ENCODE measurements at places on chromosomes 1 and 21. TPM values are rescaled to one million over a fixed set of nuclear protein-coding genes. Genes with fewer than 3 reads are reported as not detected.

DNA sequence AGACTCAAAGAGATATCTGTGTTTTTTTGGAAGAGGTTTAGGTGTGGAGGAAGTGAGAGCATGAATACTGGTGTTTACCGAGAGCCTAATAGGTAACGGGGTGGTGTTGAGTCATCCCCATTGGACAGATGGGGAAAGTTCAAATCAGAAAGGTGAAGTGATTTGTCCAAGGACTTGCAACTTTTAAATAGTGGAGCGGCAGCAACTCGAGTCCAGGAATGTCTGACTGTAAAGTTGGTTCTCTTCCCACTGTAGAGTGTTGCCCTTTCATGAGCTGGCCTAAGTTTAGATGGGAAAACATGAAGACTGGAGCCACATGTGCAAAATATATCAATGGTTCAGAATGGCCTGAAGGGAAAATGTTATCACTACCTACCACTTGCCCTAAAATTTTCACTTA lies 125.7 kb downstream of the LYPLAL1 start:
- no peak for DNase-seq
- no peaks in the 10 kb centered on the region for H3K36me3 ChIP-seq
- peaks cover 2% of the 10 kb centered on the region for H3K4me1 ChIP-seq

DNA sequence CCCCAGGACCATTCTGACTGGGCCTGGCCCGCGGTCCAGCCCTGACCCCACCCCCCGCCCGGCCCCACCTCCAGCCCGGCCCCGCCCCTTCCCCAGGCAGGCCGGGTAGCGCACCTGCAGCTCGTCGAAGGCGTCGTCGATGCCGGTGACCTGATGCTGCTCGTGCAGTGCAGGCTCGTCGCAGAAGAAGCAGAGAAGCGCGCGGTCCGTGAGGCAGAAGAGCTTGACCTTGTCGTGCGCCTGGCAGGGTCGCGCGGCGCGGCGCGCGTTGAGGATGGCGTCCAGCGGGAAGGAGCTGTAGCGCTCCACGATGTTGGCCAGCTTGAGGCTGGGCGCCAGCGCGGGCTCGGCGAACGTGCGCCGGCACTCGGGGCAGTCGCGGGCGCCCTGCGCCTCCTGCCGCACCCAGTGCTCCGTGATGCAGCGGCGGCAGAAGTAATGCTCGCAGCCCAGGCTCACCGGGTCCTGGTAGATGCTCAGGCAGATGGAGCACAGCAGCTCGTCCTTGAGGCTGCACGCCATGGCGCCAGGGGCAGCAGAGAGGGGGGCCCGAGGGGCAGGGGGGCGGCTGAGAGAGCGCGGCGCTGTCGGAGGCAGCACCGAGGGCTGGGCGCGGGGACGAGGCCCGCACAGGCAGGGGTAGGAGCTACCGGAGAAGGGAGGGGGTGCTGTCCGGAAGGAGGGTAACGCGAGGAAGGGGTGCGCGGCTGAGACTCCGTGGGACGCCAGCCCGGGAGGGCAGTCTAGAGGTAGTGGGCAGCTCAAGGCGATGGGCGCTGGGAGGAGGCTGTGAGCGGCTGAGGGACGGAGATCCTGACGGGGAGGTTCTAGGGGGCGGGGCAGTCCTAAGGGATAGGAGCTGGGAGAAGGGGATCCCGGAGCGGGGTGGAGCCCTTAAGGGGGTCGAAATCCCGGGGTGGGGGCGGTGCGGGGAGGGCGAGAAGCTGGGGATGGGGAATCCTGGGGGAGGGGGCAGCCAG lies 642 bp downstream of the TRIM62 start:
- peak; percentile 73 for DNase-seq
- no peak overlapping the region for H3K27ac ChIP-seq
- peaks cover 18% of the 10 kb centered on the region for H3K4me1 ChIP-seq
- no peaks in the 10 kb centered on the region for H3K27me3 ChIP-seq

DNA sequence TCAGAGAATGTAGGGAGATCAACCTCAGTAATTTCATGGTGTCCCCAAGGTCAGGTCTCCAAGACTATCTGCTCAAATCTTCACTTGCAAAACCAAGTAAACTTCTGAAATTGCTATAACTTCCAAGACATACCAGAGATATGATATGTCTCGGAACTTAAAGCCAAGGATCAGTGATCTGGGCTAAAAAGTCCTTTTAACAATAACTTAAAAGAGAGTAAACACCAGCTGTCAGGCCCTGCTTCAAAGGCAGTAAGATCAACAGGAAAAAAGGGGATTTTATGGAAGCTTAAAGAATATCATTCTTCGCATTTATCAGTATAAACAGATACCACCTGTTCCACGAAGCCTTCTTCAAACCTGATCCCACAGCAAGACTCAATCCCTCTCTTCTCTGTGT lies 13.7 kb downstream of the UBR4 start:
- DNase-seq: no peak
- H3K27ac ChIP-seq: no peak overlapping the region
- no peaks in the 10 kb centered on the region for H3K27me3 ChIP-seq

DNA sequence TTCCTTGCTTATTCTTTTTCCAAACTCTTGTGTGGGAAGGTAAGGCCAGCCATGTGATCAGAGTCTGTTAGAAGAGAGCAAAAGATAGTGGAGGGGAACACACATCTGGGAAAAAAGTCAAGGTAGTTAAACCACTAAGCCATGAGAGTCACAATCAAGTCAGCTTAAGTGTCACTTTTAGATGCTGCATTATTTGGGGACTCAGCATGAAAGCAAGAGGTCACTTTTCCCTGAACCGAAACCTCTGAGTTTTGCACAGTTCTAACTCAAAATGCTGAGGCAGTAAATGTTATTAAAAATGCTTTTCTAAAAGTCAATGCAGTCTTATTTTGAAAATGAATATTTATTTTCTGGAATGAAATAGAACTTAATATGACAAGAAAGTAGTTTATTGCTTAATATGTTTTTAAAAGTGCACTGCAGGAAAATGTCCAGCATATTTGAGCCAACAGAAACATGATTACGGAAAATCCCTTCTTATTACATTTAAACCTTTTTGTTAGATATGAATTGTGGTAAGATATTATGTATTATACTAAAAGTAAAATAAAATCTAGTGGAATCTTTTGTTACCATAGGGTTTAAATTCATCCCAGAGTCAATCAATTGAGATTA lies 69.3 kb downstream of the RBM11 start:
- no peaks in the 10 kb centered on the region for H3K4me1 ChIP-seq
- no peak overlapping the region for H3K27ac ChIP-seq
- no peak overlapping the region for H3K4me3 ChIP-seq
- no peaks in the 10 kb centered on the region for H3K27me3 ChIP-seq

DNA sequence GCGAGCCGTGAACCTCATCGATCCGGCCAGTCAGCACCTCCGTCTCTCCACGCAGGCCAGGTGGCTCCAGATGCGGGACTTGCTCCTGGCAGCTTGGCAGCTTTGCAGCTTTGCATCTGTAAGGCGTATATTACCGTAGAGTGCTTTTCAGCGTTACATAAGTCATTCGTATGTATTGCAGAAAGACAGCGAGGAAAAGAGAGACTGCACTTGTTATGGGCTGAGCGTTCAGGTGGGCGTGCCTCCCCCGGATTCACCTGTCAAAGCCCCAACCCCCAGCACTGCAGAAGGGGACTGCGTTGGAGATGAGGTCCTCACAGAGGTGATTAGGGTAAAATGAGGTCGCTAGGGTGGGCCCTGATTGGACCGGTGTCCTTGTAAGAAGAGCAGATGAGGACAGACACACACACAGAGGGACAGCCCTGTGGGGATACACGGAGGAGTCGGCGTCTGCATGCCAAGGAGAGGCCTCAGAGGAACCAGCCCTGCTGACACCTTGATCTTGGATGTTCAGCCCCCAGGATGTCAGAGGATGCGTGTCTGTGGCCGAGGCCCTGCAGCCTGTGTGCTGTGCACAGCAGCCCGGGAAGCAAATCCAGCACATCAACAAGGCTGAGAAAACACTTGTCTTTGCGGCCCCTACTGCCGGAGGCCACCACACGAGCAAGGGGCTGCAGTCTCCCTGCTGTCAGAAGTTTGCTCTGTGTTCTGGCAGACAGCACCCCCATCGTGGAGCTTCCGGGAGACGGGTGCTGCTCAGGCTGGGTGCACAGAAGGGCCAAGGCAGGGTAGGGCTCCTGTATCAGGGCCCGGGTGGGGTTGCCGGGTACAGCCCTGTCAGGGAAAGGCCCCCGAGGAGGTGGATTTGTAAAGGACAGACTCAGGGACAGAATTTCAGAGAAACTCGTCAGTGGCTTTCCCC lies 10.9 kb upstream of the AGPAT3 start:
- H3K27me3 ChIP-seq: no peaks in the 10 kb centered on the region
- H3K4me3 ChIP-seq: no peak overlapping the region

DNA sequence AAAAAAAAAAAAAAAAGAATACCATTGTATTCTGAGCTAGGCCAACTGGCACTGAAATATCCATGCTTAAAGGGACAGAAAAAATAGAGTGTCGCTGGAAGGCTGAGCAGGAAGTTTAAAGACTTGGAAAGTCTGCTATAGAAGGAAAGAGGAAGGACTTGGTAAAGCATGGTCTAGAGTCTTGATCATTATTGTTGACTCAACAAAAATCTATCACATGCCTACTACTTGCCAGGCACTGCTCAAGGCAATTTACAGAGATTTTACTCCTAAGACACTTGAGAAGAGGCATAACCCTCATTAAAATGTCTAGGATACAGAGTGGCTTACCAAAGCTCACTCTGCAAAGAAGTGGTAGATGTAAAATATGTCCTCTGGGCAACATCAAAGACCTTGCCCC lies 324.0 kb upstream of the DAB1 start:
- DNase-seq: no peak
- H3K27me3 ChIP-seq: no peaks in the 10 kb centered on the region
- no peak overlapping the region for H3K4me3 ChIP-seq
- no peaks in the 10 kb centered on the region for H3K36me3 ChIP-seq

DNA sequence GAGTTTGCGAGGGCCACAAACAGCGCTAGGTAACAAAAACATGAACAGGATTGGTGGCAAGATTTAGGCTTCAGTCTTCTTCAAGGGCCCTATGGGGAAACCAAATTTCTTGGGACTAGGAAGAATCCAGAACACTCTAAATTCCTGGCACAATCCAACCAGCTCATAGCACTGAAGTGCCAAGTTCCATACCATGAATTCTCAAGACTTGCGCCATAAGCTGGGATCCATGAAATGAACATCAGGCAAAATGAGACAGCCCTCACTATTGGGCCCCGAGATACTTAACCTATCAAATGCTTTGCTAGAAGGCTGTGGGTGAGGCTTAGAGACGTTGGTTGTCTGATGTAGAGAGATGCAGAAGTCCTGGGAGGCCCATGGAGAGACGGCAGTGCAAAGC lies 322.1 kb downstream of the PAPPA2 start:
- H3K36me3 ChIP-seq: no peaks in the 10 kb centered on the region
- peaks cover 10% of the 10 kb centered on the region for H3K4me1 ChIP-seq
- H3K27me3 ChIP-seq: no peaks in the 10 kb centered on the region
- H3K27ac ChIP-seq: no peak overlapping the region

DNA sequence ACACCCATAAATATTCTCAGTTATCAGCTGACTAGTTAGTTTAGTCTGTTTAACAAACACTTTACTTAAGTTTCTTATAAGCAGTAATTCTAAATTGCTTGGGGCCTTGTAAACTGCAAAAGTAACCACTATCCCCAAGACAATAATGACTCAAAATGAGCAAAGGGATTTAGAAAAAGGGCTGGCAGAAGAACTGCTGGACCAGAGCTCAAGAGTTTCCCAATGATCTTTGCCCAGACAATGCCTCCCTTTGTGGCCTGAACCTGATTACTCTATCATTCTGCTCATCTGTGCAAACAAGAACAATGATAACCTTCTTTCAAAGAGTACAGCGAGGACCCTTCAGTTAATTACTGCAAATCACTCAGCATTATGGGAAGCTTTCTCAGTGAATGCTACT lies 123.5 kb downstream of the TIAM1 start:
- peaks cover 5% of the 10 kb centered on the region for H3K4me1 ChIP-seq
- H3K36me3 ChIP-seq: no peaks in the 10 kb centered on the region
- DNase-seq: no peak
- H3K27me3 ChIP-seq: no peaks in the 10 kb centered on the region

GRCh38 chr1:207888652-207889051 lies 22.3 kb downstream of the CD34 start:
- no peak overlapping the region for H3K27ac ChIP-seq
- no peak for DNase-seq
- no peaks in the 10 kb centered on the region for H3K36me3 ChIP-seq
- no peak overlapping the region for H3K4me3 ChIP-seq
- no peaks in the 10 kb centered on the region for H3K27me3 ChIP-seq
- peaks cover 35% of the 10 kb centered on the region for H3K4me1 ChIP-seq

DNA sequence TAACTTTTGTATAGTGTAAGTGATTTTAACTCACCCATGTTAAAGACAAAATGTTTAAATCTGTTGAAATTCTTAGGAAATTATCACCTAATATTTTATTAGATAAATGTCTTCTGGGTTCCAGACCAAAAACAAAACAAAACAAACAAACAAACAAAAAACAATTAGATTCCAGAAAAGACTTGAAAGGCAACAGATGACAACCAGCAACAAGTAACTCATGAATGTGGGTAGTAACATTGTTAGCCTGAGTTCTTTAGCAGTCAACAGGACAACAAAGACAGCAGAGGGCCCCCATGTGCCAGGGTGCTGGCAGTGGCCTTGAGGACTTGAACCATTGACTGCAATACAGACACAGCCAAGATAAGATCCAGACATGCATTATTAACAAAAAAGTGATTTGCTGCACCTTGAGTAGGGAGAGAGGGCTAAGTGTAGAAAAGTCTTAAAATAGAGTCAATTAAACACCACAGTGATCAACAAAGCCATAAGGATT lies 2.4 kb upstream of the CD247 start:
- no peaks in the 10 kb centered on the region for H3K36me3 ChIP-seq
- H3K27me3 ChIP-seq: no peaks in the 10 kb centered on the region
- H3K4me1 ChIP-seq: peaks cover 23% of the 10 kb centered on the region
- H3K4me3 ChIP-seq: no peak overlapping the region

GRCh38 chr1:43930949-43931275 lies 2.7 kb upstream of the ARTN start:
- DNase-seq: no peak
- no peaks in the 10 kb centered on the region for H3K27me3 ChIP-seq
- peaks cover 37% of the 10 kb centered on the region for H3K4me1 ChIP-seq
- H3K27ac ChIP-seq: no peak overlapping the region
- H3K36me3 ChIP-seq: peaks cover 16% of the 10 kb centered on the region

DNA sequence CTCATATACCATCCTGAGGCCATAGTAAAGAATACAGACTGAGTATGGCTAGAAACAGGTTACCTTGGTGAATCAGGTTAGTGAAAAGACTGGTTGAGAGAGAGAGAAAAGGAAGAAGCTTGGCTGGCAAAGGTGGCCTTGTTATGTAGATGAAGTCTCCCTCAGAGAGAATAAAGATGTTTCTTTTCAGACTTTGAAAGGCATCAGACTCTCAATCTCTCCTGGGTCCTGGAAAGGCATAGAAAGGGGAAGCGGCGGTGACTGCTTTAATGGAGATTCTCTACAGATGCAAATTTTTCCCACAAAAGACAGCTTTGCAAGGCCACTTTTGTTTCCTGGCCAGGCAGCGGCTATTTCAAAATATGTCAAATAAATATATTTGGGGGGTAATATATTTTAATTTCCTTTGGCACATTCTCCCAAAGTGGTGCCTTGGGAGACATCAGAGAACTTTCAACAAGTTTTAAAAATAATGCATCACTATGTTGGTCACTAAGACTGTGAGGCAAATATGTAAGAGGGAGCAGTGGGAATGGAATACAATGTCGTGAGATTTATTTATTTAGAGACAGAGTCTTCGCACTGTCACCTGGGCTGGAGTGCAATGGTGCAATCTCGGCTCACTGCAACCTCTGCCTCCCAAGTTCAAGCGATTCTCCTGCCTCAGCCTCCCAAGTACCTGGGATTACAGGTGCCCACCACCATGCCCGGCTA lies 46.1 kb downstream of the NPHS2 start:
- no peak for DNase-seq
- no peak overlapping the region for H3K27ac ChIP-seq
- H3K4me1 ChIP-seq: no peaks in the 10 kb centered on the region
- H3K27me3 ChIP-seq: no peaks in the 10 kb centered on the region
- H3K4me3 ChIP-seq: no peak overlapping the region
- no peaks in the 10 kb centered on the region for H3K36me3 ChIP-seq

KRTAP10-9 gene
- not detected for total RNA-seq

CAPN8 gene
- not detected for total RNA-seq

KCNQ4 gene
- 0.05 TPM for total RNA-seq

FCAMR gene
- total RNA-seq: not detected

All from SJSA1 (cell line).